SK-N-DZ (cell line): ENCODE measurements at places on chromosomes 16 and 17.

GRCh38 chr17:32241640-32242039 is 24.0 kb upstream of the RHBDL3 start:
- no peak for DNase-seq

DNA sequence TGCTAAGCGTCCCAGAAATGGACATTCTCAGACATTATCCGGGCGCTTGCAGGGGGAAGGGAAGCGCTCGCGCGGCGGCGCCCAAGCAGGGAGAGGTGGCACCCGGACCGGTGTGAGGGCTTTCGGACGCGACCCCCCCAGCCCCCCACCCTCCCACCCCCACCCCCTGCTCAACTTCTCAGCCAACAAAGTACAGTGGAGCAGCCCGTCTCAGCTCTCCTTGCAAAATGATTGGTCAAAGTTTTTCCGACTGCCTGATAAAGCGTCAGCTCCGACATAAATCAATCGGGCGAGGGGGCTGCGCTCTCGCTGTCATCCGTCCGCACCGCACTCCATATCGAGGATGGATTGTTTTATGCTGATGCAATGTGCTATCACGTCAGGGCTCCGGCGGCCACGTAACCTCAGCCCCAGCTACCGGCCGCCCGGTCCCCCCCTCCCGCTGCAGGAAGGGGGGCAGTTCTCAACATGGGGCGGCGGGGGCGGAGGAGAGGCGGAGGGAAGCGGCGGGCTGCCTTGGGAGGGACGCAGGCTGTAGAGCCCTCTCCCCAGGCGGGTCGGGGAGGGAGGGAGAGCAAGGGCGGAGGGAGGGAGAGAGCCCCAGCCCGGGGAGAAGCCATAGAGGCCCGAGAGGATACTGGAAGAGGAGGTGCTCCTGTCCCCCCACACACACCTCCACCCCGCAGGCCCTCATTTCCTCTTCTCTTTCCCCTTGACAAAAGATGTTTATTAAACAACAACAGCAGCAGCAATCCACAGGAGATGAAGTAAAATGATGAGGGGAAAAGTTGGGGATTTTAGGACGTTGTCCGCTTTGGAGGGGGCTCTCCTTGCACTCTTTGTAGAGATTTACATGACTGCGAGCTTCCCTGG is at the start of gene HOXB9:
Gene HOXB9, minus strand, starts transcription at position 114 of the 873 bp plus-strand sequence. Its CDS starts 89 bp downstream, at position 25.
- no peak for DNase-seq

DNA sequence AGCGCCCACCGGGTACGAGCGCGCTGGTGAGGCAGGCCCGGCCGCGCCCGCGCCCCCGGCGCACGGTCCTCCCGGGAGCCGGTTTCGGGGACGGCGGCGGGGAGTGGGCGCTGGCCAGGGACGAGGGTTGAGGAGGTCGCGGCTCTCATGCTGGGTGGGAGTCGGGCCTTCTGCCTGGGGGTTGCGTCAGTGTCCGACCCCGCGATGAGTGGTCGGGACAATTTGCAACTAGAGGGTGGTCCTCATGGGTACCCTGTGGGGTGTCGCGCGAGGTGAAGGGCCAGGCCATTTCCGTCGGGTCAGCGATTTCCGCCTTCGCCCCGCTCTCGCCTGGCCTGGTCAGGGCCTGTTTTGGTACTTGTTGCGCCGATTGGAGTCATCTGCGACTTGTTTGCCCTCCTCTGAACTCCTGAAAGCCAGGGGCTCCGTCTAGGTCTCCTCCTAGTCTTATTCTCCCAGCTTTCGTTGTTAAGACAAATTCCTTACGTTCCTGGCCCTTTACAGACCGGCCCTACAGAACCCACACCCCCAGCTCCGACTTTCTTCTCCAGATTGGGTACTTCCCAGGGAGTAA is 14.9 kb downstream of the NAA60 start:
- no peak for DNase-seq

- no peak for DNase-seq
Observed at GRCh38 chr17:72244494-72244893, 123.7 kb downstream of the SOX9 start.

- DNase-seq: no peak
Observed at GRCh38 chr16:76955629-76956028, 235.4 kb upstream of the MON1B start.

GRCh38 chr16:74666425-74667254 is at the start of gene RFWD3:
TSS of gene RFWD3 (minus strand) at chr16:74666877. CDS start at chr16:74661449, 5,428 bp downstream.
- DNase-seq: peak; percentile 99

DNA sequence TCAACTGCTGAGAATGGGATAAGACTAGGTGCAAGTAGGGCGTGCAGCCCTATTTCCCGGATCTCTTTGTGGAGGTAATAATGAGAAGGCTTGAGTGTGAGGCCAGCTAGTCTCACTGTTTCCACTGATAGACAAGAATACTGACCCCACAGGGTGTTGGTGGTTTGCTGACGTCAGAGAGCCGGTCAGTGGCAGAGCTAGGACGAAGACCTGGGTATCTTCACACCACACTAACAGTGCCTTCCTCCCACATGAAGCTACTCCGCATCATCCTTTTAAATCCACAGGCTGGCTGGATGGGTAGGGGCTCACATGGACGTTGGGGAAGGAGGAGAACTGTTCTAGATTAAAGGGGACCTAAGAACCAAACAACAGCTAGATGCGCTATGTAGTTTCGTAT is 68.0 kb downstream of the ZFHX3 start:
- DNase-seq: no peak

GRCh38 chr17:76491271-76492122 is 9.7 kb downstream of the RHBDF2 start:
- DNase-seq: no peak

- no peak for DNase-seq
Observed at GRCh38 chr16:65106757-65107156, 15.1 kb downstream of the CDH11 start.

- no peak for DNase-seq
Observed at GRCh38 chr16:72015124-72015523, 6.6 kb downstream of the DHODH start.

DNA sequence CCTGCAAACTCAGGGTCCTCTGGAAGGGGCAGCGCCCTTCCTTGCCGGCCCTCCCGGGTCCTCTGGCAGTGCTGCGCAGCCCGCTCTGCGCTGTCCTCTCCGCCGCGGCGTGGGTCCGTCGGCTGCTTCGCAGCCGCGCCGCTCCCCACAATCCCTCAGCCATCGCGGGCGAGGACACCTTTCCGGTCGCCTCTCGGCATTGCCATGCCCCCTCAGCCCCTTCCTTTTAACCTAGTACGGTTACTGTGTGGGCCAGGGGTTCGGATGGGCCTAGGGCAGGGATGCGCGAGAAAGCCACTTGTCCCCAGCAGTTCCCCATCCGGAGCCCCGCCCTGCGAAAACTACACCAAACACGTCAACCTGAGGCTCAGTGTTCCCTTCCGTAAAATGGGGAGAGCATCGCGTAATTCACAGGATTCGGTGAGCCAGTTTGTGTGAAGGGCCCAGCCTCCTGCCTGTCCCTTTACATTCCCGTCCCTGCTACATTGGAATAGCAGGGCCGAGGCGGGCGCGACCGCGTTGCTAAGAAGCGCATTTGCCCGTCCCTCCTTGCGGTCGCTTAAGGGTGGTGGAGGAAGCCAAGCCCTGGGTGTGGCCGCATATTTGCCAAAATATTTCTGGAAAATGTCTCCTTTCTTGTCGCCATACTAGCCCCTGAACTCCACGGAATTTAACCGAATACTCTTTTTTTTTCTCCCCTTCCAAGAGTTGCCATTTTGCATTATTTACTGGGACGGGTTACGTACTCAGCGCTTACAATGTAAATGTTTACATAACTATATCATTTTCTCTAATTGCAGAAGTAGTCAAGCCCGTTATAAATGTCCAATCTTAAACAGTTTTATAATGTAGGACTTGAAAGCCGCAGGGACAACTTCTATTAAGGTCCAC is 13.2 kb downstream of the COPZ2 start:
- peak; percentile 52 for DNase-seq

DNA sequence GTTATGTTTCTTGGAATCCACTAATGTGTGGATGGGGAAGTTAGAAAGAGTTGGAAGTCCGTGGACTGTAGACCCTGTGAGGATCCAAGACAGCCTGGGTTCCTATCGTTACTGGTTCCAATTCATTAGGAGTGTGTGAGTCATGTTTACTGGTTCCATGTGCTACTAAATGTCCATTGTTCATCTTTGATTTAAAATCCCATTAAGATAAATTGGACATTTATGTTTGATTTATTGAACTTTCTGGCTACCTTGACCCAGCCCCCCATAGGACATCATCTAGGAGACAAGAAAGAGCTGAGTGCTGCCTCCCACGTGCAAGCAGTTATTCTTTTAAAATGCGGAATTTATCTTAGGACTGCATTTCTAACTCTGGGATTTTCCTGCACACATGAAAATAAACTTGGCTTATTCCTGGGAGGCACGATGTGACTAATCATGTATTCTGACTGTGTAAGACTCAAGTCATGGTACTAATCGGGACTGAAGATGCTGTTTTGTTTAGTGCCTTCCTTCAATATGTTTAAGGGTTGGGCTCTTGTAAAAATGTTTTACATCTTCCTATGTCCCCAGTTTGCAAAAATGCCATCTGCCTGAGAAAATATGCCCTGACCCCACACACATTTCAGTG is 53.4 kb downstream of the RGS9 start:
- no peak for DNase-seq

GRCh38 chr16:76940251-76940650 is 250.7 kb upstream of the MON1B start:
- no peak for DNase-seq

DNA sequence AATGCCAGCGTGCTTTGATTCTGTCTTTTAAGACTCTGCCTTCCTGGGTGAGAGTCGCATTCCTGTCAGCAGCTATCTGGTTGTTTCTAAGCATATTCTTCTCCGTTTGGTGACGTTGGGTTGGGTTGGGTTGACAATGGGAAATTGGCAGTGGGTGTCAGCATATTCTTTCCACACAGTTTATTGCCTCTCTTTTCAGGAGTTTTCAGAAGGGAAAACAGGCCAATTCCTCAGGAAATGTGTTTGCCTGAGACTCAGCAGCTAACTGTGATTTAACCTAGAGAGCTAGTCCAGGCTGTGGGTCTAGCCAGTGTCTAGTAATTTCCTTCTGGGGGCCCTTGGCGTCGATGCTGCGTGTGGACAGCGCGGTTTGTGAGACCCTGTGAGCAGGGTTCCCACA is 21.2 kb downstream of the EPN2 start:
- no peak for DNase-seq

DNA sequence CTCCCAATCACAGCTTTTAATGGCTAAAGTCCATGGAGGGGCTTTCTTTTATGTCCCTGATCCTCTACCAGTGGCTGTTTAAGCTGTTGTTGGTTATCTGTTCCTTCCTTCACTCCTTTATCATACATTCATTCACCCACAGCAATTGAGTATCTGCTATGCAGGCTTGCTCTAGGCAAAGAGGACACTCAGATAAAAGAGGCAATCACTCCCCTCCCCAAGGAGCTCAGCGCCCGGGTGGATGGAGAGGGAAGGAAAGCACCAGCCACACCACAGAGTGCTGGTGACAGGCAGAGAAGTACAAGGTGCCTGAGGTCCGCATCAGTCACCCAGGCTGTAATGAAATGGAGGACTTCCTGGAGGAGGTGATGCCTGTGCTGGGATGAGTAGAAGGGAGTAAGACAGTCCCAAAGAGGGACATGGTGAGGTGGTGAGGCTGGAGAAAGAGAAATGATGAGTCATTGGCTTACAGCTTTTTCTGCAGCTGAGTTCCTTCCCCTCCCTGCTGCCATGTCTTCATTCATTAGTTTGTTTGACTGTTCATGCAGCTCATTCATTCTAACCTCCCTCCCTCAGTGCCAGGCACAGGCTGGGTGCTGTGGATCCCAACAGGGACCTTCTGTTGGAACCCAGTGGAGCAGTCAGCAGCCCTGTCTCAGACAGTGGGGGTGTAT is 12.8 kb upstream of the NGFR start:
- DNase-seq: no peak

GRCh38 chr16:19991614-19992013 is 82.1 kb downstream of the GPR139 start:
- no peak for DNase-seq

DNA sequence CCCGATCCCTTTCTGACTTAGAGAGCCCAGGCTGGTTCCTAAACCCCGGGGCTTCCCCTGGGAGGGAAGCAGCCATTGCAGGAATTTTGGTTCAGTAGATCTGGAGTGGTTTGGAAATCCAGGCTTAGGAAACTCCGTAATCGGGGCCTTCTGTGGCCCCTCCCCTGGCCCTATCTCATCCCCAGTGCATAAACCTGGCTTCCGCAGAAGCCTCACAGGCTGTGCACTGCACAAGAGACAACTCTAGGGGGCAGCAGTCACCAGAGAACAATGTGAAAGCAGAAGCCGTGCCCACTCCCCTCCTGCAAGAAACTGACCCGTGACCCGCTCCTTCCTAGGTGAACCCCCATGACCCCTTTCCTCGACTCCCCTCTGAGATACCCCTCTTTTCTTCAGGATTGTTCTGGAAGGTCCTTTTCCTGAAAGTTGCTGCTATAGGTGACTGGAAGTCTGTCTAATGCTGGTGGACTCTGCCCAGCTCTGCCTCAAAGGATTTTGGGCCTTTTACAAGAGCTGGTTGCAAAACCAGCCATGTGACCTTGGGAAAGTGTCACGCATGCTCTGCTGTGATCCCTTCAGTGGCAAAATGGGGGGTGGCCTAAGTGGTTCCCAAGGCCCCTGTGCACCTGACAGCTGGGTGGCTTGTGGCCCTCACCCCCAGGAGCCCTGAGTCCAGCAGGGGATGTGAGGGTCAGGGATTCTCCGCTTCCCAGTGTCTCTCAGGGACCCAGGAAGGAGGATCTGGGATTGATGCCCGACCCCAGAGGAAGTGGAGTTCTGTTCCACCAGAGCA is 14.4 kb downstream of the GUCY2D start:
- DNase-seq: peak; percentile 27

- no peak for DNase-seq
Observed at GRCh38 chr17:1732241-1732832, 7.8 kb downstream of the WDR81 start.

DNA sequence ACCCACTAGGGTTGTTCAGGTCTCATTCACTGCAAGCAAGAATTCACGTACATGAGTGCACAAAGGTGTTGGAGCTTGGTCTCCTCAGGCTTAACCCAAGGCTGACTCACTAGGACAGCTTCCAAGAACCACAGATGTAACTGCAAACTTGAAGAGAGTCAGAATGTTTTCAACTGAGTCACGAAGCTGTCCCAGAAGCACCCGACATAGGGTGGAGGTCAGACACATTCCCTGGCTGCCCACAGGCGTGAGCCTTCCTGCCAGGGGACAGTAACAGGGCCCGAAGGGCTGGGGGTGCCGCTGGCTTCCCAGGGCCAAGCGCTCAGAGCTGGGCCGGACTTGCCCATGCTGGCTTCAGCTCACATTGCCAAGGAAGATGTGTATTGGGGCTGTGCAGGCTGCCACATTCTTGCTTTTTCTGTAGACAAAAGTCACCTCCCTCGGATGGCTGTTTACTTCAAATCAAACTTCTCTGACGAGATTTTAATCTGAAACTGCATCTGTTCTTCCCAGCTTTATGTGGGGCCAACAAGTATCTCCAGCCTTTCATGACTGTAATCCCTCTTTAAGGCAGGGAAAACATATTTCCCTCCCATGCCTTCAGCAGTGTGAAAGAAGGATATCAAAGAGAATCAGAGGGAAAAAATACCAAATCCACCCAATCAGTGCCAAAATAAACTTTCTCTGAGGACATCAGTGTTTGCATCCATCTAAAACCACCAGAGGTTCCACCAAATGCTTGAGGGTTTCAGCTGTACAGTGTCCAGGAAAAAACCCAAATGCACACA is 14.3 kb downstream of the CMTM3 start:
- DNase-seq: no peak
